Germinal center (tissue), 1 donor: ENCODE measurements at places on chromosomes 11 and 22.
A peak's percentile ranks its signal among the peaks of the same experiment; 100 is the strongest.

GRCh38 chr11:47415949-47416472 lies 7.6 kb downstream of the SLC39A13 start:
- no peak for DNase-seq

GRCh38 chr11:41351825-41352224 lies 107.6 kb downstream of the LRRC4C start:
- no peak for DNase-seq

GRCh38 chr11:18844753-18845367 lies 53.3 kb upstream of the PTPN5 start:
- peak; percentile 10 for DNase-seq

DNA sequence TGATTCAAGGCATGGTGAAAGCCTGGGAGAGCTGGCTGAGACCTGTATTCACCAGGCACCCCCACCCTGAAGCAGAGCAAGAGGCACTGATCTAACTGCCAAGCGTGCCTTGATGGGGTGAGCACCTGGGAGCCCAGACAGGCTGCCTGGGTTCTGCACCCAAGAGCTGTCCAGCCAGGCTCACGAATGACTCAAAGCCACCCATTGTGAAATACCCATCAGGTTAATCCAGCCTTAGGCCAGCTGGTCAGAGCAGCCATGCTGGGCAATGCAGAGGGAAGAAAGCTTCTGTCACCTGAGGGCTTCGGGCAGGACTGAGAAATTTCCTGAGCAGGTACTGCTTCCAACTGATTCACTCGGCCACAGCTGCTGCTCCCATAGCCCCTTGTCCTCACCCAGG lies 22.1 kb downstream of the THOC5 start:
- no peak for DNase-seq

GRCh38 chr22:35678836-35679235 lies 30.6 kb downstream of the APOL6 start:
- no peak for DNase-seq

- DNase-seq: peak; percentile 85
Observed at GRCh38 chr22:22753526-22754267, 109.3 kb downstream of the GGTLC2 start.

DNA sequence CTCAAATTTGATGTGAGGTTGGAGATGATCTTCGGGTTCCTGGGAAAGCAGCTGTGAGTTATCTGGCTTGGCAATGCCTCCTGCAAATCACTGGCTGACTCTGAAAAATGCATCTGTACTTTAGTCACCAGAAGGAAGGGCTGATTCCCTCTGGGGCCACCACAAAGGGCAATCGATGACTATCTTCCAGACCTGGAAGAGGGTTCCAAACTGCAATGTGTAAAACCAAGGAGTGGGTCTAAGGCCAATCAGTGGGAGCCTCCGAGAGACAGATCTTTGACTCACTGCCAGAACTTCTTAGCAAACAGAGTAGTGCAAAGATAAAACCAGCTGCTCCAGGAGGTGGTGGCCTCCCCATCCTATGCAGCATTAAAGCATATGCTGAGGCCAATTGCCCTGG lies 29.1 kb upstream of the PAK1 start:
- DNase-seq: no peak

DNA sequence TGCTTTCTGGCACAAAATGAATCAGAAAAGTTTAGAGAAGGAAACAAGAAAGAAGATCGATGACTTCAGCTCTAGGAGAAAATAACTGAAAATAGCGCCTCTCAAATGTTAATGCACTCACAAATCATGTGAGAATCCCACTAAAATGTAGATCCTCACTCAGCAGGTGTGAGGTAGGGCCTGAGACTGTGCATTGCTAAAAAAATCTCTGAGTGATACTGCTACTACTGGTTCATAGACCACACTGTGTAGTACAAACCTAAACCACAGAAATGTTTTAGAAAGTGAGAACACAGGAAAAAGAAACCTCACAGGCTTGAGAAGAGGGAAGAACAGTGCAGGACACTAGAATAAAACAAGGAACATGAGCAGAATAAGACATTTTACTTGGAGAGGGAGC lies 2.0 kb downstream of the OR8D4 start:
- no peak for DNase-seq

DNA sequence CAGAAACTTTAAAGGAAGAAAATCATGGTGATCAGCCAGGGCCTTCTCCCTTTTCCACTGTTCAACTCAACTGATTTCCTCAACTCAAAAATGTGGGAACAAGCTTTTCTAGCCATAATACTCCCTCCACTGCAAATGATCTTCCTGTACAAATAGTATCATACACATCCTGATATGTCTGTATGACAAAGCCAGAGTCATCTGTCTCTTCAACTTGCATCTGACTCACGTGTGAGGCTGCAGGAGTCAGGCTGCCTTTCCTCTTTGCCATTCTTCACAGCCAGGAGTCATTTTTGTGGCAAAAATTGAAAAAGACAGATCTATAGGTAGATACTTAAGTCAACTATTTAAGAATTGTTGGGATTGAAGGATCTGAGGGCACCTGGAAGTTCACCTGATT lies 13.3 kb downstream of the PATZ1 start:
- DNase-seq: no peak

- no peak for DNase-seq
Observed at GRCh38 chr11:117973503-117973860, 12.7 kb upstream of the IL10RA start.

GRCh38 chr11:59255281-59255680 lies 42.6 kb upstream of the MPEG1 start:
- DNase-seq: no peak

GRCh38 chr22:39367035-39367434 lies 17.2 kb downstream of the SYNGR1 start:
- DNase-seq: no peak

DNA sequence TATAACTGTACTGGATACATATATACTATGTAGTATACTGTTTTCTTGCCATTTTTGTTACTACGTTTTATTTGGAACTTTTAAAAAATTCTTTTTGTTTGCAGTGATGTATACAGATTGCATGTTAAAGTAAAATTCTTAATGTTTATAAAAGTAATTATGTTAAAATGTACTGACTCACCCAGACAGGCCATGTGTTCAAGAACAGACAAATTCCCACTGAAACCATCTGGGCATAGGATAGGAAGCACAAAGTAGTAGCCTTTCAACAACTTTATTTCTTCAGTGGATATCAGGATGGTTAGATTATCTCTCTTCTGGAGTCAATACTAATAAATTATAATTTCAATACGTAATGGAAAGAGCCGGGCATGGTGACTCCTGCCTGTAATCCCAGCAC lies 19.8 kb downstream of the PRMT3 start:
- DNase-seq: no peak

- DNase-seq: no peak
Observed at GRCh38 chr22:46479046-46479445, 58.4 kb downstream of the CELSR1 start.
